Activated T-helper 2 cell treated with anti-CD3 and anti-CD28 coated beads, Interferon-gamma antibody, Interleukin-2, Interleukin-4, amounts not matched to agents 10 μg/mL and 5 μg/mL and 100 μg/mL, durations not matched to agents 14 hours and 24 hours and 36 hours (primary cell): ENCODE measurements at places on chromosomes 3 and 15.

- DNase-seq: no peak
These were observed 1530.3 kb downstream of the SI start for GRCh38 chr3:163548015-163548414.

DNA sequence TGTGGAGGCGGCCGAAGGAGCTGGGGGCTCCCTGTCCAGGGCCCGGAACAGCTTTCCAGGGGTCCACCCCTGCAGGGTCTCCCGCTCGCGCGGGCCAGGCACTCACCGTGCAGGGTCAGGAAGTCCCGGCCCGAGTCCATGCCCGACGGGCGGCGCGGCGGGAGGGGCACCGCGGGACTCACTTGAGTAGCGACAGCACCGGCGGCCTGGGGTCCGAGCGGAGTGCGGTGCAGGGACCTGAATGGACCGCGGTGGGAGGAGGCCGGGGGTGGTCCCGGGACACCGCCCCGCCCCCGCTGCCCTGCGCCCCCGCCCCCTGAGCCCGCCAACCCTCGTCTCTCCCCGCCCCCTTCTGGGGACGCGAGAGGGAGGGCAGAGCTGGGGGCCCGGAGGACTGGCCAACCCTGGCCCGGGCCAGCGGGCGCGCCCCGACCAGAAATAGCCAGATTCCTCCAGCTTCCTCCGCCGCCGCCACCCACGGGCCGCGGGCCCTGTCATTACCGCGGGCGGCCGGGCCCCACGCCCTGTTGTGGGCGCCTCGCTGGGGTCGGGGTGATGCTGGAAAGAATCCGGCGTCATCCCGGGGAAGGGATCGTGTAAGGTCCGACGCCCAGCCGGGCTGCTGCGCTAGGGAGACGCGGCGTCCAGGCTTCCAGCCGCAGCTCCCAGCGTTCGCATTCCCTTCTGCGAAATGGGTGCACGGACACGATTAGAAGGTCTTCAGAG, at the start of gene PLCD1:
TSS of gene PLCD1 (minus strand) at position 243 of the 726 bp plus-strand sequence. CDS start at position 140, 103 bp downstream.
- DNase-seq: no peak

DNA sequence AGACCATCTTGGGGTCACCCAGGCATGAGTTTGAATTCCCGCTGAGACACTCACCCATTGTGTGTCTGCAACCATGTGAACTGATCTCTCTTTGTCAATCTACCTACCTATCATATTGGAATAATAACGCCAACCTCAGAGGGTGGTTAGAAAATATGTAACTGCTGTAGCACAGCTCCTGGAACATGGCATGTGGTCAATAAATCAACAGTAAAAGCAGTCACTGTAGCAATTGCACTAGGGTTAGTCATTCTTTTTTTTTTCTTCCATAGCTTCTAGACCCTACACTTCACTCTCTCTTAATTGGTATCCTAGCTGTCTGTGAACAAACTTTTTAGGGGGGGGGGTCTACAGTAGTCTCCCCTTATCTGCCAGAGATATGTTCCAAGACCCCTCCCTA, 64.2 kb upstream of the SLCO2A1 start:
- no peak for DNase-seq

DNA sequence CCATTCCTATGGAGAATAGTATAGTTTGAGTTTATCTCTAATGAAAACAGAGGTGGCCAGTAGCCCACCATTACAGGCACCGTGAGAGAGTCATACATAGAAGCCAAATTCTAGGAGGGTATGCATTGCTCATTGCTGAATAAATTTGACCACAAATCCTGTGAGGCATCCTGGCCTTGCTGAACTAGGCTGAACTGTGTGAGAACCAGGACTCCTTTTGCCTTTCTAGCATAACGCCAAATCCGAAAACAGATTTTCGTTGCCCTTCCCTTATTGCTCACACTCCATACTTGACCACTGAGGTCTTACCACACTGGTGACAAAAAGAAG, 50.4 kb downstream of the SLC2A2 start:
- DNase-seq: no peak

GRCh38 chr15:31857194-31857593, 173.1 kb upstream of the CHRNA7 start:
- no peak for DNase-seq

GRCh38 chr15:61083081-61083787, 145.9 kb downstream of the RORA start:
- DNase-seq: no peak

DNA sequence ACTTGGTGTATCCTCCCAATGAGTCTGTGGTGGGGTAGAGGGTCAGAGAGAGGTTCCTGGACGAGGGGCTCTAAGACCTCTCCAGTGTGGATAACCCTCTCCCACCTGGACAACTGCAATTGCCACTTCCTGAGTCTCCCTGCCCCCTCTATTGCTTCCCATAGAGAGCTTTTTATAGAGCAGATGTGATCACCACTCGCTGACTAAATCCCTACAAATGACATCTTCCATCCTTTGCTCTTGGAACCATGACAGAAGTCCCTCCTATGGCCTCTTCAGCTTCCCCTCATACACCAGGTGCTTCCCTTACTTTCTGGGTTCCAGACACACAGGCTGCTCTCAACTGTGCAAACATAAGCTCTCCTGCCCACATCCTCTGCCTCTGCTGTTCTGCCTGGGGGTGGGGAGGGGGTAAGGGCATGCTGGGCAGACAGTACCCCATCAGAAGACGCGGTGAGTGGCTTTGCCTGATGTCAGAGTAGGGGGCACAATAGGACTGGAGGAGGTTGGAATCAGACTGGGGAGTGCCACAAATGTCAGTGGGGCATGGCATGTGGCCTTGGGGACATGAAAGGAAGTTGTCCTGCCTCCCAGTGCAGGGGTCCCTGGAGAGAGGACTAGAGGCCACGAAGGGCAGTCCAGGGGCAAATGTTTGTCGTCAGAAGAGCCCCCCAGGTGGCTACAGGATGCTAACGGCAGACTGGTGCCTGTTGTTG, 15.2 kb downstream of the ITIH3 start:
- DNase-seq: no peak

- DNase-seq: no peak
These were observed 180.2 kb upstream of the ROBO1 start for GRCh38 chr3:79947957-79948356.

- DNase-seq: no peak
These were observed 78.7 kb upstream of the KCNMB2 start for GRCh38 chr3:178457511-178457910.

- no peak for DNase-seq
These were observed 433.7 kb downstream of the SHQ1 start for GRCh38 chr3:72414481-72415016.

- no peak for DNase-seq
These were observed 62.9 kb upstream of the TBC1D23 start for GRCh38 chr3:100197876-100198275.

- DNase-seq: no peak
These were observed 106.3 kb downstream of the CADPS start for GRCh38 chr3:62768896-62769295.

GRCh38 chr3:76177610-76178009, 392.3 kb upstream of the ZNF717 start:
- DNase-seq: no peak

GRCh38 chr15:81410318-81410753, 36.3 kb upstream of the TMC3 start:
- DNase-seq: no peak

- DNase-seq: no peak
These were observed 6.3 kb downstream of the CAV3 start for GRCh38 chr3:8739757-8740504.

DNA sequence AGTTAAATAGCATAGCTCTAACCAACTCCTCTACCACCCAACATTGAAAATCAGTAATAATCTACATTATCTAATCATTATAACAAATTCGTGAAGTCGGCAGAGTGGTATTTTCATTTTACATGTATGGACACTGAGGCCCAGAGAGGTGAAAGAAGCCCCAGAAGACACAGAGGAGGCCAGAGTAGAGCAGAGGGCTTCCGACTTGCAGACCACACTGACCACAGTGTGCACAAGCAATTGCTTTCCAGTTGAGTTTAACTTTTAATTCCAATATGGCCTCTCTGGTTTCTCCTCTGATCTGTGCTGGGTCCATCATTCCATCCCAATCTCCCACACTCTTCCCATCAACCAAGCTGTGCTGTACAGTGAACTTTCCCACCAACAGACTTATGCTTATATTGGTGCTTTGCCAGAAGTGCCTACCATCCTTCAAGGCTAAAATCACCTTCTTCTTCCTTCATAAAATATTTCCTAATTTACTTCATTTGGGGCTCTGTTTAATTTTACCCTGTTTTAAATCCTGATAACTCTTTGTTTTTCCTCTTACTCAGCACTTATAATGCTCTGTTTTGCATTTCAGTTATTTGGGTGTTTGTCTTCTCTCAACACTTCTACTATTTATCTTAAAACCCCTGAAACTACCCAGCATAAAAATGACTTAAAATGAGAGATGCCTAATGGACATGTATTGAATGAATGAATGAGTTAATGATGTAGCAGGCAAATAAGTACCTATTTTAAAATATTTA, 81.8 kb upstream of the TNFSF10 start:
- no peak for DNase-seq

DNA sequence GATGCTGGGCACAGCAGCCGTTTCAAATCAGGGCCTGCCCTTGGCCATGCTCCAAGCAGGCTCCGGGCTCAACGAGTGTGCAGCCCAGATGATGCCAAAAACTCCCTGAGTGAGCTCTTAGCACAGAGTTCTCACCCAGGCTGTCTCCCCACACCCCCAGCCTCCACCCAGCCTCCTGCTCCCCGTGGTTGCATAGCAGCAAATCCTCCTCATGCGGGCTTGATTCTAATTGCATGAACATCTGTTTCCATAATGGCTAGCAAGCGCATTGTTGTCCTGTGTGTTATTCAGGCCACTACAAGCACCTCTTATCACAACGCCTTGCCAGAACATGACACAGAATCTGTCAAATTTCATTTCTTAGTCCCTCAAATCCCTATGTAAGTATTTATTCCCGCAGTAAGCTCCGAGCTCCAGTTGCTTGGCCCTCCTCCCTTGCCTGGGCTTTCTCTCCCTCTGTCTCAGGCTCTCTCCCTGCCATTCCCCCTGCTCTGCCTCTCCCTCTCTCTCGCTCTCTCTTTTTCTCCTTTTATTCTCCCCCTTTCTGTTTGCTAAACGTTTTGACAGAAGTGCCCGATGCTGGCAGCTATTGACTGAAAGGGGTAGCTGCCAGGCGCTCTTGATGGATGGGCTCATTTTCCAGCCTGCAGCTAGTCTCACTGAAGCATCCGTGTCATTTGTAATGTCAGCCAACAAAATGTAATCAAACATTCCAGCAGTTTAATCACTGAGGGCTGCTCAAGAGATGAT, 306.5 kb downstream of the IL20RB start:
- no peak for DNase-seq

- no peak for DNase-seq
These were observed 83.5 kb upstream of the ABHD17C start for GRCh38 chr15:80611543-80612080.

DNA sequence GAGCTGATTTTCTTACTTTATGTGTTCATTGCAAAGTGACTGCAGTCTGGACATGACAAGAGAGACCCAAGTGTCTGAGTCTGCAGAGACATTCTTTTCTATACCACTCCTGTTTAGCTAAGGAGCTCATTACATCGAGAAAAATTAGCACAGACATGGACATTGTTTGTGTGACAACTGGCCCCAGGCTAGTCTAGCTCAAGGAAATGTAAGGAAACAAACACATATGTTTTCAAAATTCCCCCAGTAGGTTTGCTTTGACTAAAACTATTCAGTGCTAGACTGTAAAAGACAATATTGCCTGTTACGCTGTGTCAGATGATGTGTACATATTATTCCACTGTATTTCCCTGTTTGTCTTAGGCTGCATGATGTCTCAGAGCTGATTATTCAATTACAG, 40.9 kb downstream of the TPRG1 start:
- DNase-seq: no peak

- DNase-seq: no peak
These were observed 4.7 kb downstream of the ZIC1 start for GRCh38 chr3:147413686-147414389.

GRCh38 chr3:67819447-67819846, 165.0 kb upstream of the SUCLG2 start:
- DNase-seq: no peak

GRCh38 chr3:174767853-174768382, 91.2 kb upstream of the NAALADL2 start:
- DNase-seq: no peak
